ENCODE measurements at places on chromosomes 6 and 20.

GRCh38 chr6:123945386-123945785 lies 141.7 kb downstream of the NKAIN2 start:
- DNase-seq: no peak

- no peak for DNase-seq
Observed at GRCh38 chr6:11854408-11855165, 76.0 kb upstream of the ADTRP start.

DNA sequence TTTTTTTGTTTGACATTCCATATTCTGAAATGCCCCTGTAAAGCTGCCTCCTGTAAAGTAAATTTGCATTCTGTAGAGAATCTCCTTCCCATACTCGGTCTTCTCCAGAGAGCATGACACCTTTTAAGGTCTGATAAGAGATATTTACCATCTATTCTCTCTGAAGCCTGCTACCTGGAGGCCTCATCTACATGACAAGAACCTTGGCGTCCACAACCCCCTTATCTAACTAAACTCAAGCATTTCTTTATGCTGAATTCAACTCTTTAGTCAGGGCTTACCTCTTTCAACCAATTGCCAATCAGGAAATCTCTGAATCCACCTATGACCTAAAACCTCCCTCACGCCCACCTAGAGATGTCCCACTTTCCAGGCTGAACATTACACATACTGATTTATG lies 51.6 kb downstream of the FAM184A start:
- DNase-seq: no peak

DNA sequence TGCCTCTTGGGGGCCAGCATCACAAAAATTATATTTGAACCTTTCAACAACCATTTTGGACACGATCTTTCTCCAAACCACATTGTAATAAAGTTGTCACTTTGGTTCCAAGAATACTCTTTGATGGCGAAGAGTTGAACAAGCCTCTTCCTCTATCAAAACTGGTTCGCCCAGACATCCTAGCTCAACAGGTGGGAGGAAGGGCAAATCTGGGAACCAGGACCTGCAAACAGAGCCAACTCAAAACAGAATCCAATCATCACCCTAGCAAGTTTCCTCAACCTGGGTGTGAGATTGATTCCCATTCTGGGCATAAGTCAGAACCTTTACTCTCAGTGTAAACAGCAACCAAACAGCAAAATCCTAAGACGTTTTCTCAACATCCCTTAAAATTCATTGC lies 141.2 kb upstream of the RREB1 start:
- no peak for DNase-seq

DNA sequence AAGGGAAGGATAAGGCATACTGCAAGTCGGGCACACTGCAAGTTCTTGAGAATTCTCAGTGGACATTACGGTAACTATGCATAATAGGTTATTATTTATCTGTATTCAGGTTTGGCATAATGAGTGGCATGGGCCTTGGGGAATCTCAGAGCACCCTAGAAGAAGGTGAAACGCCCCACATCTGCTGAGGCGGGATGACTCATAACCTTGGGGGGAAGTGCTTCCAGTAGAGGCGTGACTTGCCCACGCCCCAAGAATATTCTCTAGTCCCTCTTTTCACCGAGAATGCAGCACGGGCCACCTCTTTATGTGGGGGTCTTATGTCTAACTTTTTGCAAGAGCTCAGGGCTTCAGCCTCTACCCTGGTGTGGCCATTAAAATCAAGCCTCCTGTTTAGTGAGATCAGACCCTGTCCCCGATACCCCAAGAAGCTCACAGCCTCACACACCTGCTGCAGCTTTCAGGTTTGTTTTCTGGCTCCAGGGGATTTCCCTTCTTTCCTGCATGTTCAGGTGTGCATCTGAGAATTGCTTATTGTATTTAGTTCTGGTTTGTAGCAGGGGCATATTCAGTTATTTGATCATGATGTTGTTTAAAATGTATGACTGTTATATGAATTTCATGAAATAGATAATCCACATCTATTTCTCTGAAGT lies 19.1 kb downstream of the ZFP64 start:
- DNase-seq: no peak

DNA sequence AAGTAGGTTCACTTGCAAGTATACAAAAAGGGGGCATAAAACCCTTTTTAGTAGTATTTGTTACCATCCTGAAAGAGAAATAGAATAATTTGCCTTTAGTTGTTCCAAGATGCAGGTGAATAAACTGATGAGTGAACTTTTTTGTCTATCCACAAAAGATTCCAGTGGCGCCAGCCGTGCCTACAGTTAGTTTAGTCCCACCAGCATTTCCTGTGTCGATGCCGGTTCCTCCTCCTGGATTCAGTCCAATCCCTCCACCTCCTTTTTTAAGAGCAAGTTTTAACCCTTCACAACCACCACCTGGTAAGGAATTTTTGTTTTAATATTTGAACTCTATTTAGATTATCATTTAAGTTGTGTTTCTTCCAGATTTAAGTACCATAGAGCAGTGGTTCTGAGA lies 90.9 kb downstream of the SCAF8 start:
- DNase-seq: no peak

Data from pons (tissue), 1 donor.